ENCODE measurements at places on chromosomes 4 and X.

GRCh38 chr4:109211671-109212070 lies 90.8 kb downstream of the COL25A1 start:
- DNase-seq: no peak

- DNase-seq: no peak
These were observed 26.4 kb downstream of the LCORL start for GRCh38 chr4:17995165-17995564.

- no peak for DNase-seq
These were observed 34.4 kb downstream of the HPF1 start for GRCh38 chr4:169723207-169723965.

- no peak for DNase-seq
These were observed 205.1 kb upstream of the UGT8 start for GRCh38 chr4:114393295-114394038.

DNA sequence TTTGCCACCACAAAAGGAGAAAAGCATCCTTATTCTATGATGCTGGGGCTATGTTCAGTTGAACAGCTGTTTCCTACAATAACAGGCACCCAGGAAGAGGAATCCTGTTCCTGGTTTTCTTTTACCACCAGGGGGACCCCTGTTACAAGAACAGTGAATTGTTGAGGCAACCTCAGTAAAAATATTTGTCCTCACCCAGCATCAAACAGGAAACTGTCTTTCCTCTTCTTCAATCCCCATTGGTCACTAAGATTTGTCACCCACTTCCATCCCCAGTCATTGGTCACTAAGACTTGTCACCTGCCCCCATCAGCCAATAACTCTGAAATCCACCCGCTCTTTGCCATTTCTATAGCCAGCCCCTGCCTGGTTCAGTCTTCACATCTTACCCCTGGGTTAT lies 143.5 kb upstream of the GALNT7 start:
- DNase-seq: no peak

DNA sequence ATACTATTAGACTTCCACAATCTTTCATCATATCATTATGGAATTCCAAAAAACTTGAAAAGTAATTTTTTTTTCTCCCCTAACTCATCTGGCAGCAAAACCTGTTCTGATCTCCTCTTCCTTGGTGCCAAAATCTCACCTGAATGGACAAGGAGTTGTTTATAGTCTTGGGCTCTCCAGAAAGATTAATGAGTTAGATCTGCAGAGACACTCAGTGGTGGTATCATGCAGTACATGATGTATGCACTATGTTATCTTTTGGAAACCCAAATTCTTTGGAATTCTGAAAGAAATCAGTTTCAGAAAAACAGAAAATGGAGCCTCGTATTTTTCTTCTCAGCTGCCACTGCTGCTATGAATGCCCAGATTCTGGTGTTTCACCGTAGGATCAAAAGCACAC lies 11.7 kb downstream of the GPM6B start:
- no peak for DNase-seq

DNA sequence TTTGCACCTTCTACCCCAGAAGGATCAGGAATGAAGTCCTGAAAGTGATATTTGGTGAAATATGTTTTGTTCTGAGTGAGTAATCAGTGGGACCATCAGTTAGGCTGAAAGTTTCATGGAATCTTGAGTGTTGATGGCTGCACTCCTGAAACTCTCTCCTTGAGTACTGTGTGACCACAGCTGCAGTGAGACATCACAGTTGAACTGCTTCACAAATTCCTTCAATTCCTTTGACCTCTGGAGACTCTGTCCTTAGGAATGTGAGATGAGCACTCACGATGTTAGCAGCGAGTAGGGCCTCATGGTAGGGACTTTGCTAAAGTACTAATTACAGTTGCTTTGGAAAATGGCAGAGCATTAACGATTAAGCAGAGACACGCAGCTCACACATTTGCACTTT lies 142.9 kb upstream of the SLC4A4 start:
- DNase-seq: no peak

DNA sequence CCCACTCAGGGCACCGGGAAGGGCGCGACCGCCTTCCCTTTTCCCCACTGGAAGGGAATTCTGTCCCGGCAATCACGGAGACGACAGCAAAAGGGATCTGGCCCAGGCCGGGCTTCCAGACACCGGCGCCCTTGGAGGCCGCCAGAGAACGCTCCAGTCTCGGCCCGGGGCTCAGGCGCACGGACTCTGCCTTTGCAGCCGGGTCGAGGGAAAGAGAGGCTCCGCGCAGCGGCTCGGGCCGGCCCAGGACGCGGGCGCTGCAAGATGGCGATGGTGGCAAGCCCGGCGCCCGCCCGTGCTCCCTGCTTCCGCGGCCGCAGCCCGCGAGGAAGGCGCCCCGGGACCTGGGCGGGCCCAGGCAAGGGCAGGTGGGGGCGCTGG lies 1.1 kb downstream of the CTBP1 start:
- no peak for DNase-seq

DNA sequence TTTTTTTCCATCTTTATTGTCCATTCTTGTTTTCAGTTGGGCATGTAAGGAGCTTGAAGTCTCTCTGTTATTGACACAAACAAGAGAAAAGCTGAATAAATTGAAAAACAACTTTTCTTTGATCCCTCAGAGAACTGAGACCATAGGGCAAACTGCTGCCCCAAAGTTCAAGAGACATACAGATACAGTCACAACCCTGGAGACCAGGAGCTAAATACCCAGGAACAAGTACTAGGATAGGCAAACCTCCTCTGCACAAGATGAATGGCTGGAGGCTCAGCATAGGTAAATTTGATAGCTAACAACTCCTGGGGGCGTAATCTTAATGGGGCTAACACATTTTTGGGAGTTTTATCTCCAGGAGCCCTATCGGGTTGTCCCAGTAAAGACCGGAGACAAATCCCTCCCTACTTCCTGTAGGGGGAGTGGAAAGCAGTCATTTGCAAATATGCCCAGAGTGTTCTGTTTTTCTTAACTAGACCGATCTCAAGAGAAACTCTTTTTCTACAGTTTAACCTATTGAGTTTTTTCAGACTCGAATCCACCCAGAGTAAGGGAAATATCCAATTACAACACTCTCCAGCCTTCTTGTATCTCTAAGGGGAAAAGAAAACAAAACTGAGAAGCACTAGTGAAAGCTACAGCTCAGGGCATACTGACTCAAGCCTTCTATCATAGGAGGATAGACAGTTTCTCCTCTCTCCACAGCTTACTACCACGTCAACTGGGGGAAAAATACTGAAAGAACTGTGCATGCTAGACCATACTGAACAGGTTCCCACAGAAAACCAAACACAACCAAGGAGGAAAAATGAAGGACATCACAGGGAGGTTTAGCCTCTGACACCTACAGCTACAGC lies 23.1 kb downstream of the MAGEA8 start:
- no peak for DNase-seq
